ENCODE measurements at places on chromosomes 7 and 10.

GRCh38 chr7:19202599-19202998 lies 57.4 kb upstream of the FERD3L start:
- no peak for DNase-seq

GRCh38 chr7:83148776-83149175 lies 13.9 kb downstream of the PCLO start:
- peak; percentile 4 for DNase-seq

DNA sequence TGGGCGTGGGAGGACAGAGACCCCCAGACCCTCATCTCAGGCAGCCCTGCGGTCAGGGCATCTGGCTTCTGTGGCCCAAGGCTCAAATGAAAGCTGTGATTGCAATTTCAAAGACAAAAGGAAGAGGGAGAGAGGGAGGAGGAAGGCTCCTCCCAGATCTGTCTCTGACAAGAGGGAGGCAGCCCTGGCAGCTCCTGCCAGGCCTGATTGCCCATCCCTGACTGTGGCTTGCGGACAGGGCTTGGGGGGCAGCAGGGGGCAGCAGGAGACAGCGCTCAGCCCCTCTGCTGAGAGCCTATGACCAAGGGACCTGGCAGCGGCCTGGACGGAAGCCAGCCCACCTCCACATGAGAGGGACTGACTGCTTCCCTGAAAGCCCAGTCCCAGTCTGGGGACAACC lies 91.8 kb downstream of the PTPRN2 start:
- DNase-seq, result no peak

GRCh38 chr7:148941598-148942275 lies 57.6 kb upstream of the EZH2 start:
- DNase-seq, result peak; percentile 27
